Brain (organoid and tissue), 16 donors: ENCODE measurements at places on chromosomes 4 and X.

GRCh38 chrX:13013363-13014110 lies 30.9 kb downstream of the FAM9C start:
- peak; percentile 30 for DNase-seq

- DNase-seq = peak; percentile 90
Observed at GRCh38 chrX:135974279-135974856, 580 bp upstream of the MMGT1 start.

- no peak for DNase-seq
Observed at GRCh38 chr4:186150926-186151325, 40.4 kb upstream of the CYP4V2 start.

- no peak for DNase-seq
Observed at GRCh38 chr4:79653871-79654270, 245.8 kb upstream of the GK2 start.
